ENCODE measurements at places on chromosomes 16 and 17.

DNA sequence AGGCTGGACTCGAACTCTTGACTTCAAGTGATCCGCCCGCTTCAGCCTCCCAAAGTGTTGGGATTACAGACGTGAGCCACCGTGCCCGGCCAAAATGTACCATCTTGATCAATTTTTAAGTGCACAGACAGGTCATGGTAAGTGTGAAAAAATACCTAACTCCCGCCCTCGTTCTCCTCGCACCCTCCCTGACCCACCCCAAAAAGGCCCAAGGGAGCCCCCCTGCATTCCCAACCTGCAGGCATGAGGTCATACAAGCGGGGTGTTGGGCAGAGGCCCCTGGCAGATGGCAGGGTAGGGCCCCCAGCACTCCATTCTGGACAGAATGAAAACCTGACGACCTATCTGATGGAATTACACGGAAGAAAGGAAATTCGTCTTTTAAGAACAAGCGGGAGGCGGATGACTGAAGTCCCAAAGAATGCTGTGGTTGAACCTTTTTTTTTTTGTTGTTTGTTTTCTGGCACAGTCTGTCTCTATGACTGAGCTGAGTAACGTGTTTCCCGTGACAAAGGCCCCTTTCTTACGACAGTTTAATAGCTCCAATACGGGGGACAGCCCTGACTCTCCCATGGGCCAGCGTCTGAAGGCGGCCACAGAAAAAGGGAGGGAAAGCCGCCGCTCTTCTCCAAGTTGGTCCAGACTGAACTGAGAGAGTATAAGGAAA is 376.4 kb downstream of the SLC39A11 start:
- DNase-seq: no peak

- no peak for DNase-seq
These were observed 66.5 kb downstream of the MGAT5B start for GRCh38 chr17:76934561-76935320.

DNA sequence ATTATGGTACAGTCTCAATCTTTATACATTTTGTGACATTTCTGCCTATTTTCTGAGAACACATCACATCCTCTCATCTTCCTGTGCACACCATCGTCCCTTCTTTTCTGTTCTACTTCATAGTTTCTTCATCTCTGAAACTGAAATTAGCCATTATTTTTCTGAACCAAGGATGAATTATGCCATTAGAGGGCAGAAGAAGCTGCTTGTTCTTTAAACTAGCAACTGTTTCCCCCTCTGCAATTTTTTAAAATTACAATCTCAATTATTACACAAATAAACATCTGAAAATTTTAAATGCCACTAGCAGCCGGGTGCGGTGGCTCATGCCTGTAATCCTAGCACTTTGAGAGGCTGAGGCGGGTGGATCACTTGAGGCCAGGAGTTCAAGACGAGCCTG is 41.3 kb downstream of the RBBP6 start:
- peak; percentile 14 for DNase-seq

GRCh38 chr17:73824321-73824720 is 180.1 kb upstream of the SDK2 start:
- DNase-seq: no peak

DNA sequence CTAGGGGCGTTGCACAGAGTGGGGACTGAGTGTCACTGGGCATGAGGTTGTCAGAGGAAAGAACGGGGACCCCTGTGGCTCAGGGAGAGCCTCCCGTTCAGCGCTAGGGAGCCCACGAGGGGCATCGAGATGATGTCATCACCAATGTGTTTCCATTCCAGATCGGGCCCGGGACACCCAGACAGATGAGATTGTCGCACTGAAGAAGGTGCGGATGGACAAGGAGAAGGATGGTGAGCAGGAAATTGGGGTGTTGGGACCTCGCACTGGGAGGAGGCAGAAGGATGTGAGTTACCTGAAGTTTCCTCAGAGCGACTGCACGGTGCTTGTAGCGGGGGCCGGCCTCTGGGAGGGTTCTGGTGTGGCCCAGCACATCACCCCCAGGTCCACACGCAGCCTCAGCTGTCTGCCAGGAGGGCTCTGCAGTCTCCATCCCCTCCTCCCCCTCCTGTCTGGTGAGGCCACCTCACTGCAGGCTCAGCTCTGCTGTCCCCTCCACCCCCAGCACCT is 4.0 kb downstream of the CDK10 start:
- no peak for DNase-seq

- DNase-seq: no peak
These were observed 304.8 kb downstream of the RBFOX1 start for GRCh38 chr16:7637446-7637845.

DNA sequence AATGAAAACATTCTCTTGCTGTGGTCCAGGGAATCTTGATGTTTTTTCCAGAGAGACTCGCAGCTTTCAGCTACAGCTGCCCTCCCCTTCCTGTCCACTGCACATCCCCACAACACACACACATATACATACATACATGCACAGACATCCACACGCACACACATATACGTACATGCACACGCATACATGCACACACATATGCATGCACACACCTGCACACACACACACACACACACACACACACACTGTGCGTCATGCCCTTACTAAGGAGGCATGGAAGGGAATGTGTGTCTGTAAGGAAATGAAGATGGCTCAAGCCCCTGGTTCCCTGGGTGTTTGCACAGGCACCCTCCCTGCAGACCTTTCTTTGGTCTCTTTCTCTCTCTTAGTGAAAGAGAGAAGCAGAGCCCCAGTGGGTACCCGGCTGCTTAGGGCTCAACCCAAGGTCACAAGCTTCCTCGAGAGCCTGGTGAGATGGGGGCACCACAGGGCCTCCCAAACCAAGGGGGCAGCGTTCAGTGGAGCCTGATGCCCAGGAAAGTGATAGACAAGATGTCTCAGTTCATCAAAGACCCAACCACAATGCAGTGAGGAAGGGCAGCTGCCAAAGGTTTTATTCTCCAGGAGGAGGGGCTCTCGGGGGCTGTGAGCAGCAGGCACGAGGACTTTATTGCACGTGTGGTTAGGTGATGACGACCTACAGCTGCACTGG is 33.3 kb downstream of the TNFRSF13B start:
- DNase-seq: no peak

DNA sequence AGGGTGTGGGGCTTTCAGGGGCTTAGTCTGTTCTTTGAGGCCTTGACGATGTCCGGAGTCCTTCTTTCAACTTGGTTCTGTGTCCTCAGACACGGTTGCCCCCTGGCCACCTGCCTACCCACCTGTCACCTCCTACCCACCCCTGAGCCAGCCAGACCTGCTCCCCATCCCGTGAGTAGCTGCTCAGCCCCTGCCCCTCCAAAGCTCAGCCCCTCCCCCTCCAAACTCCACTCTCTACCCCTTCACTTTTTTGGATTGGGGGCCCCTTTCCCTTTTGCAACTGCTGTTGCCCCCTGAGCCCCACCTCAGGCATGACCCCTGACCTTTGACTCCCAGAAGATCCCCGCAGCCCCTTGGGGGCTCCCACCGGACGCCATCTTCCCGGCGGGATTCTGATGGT is 1.2 kb downstream of the LAT start:
- DNase-seq: no peak

DNA sequence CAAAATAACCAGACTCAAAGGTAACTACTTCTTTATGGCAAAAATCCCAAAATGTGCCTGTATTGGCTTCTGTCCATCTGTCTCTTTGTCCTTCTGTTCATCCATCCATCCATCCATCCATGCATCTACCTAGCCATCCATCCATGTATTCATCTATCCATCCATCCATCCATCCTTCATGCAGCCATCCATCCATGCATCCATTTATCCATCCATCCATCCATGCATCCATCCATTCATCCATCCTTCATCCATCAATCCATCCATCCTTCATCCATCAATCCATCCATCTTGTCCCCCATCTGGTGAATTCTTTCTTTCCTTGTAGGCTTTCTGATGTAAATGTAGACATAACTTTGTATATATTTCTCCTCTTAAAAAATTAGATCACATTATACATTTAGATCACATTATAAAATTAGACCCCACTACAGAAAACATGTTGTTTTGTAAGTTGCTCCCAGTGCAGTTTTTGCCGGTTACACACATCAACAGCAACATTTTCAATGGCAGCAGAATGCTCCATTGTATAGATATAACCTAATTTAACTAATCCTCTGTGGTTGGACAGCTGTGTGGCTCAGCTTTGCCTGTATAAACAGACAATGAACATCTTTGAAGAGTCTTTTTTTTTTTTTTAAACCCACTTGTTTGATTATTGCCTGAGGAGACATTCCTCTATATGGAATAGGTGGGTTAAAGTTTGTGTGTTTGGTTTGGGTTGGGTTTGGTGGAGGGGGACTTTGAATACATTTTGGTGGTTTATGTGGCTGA is 72.0 kb downstream of the MSI2 start:
- no peak for DNase-seq

DNA sequence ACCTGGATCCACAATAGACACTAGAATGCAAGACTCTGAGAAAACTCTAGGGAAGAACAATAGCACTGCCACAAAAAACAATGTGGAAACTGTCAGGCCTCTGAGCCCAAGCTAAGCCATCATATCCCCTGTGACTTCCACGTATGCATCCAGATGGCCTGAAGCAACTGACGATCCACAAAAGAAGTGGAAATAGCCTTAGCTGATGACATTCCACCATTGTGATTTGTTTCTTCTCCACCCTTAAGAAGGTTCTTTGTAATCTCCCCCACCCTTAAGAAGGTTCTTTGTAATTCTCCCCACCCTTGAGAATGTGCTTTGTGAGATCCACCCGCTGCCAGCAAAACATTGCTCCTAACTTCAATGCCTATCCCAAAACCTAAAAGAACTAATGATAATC is 39.2 kb upstream of the TNRC6C start:
- no peak for DNase-seq

DNA sequence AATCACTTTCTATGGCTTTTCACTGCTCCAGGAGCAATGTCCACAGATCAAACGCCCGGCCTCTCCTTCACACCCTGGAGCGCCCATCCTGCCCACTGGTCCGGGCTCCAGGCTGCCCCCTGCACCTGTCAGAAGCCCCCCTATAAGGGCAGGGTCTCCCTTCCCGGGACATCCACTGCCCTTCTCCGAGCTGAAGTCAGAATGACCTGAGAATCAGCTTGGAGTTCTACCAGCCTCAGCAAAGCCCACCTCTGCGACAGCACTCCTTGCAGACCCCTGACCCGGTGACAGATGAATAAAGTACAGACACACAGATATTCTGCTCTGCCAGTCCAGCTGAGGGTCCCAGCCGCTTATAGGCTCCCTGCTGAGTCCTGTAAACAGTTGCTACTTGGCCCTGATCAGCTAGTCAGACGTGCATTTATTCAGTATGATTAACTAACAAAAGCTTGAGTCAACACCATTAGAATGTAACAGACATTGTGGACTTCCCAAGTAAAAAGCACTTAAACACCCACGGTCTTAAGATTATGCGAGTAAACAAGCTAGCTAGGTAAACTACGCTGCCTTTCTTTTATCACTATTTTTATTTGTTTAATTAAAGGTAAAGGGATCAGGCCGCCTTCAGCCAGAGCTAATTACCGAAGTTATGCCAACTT is 4.8 kb downstream of the SLC7A5 start:
- no peak for DNase-seq

- DNase-seq: no peak
These were observed 48.3 kb downstream of the C17orf67 start for GRCh38 chr17:56785405-56785804.

Measured in OCI-M1 (cell line).